ENCODE measurements at places on chromosomes 2 and 18.

GRCh38 chr18:53745224-53745967, 479.1 kb downstream of the MBD2 start:
- no peak for DNase-seq

DNA sequence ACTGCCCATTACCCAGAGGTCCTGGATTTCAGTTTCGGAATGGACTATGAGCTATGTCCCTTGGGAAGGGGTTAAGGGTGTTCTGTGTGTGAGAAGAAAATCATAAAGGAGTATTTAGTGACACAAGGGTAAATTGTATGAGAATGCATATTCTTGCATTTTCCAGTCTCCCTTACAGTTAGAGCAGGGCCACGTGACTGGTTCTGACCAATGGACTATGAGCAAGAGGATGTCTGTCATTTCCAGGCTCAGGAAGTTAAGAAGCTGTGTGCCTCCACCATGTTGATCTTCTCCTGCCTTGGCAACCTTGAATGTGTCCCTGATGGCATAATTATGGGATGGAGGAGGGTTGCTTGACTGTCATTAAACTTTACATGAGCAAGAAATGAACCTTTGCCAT, 94.9 kb downstream of the DHRS9 start:
- DNase-seq, result no peak

DNA sequence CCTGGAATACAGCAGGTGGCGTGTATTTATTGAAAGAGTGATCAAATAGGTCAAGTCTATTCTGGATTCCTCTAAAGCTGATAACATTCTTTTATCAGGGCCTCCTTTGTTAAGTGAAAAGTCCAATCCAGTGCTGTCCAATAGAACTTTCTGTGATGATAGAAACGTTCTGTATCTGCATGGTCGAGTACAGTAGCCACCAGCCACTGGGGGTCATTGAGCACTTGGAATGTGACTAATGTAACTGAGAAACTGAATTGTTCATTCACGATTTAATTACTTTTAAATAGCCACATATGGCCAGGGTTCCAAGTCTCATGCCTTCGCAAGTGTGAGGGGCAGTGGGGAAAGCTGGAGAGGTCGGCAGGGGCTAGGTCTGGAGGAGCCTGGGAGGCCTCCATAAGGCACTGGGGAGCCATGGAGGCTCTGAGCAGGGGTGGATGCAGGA, 20.5 kb downstream of the SH2D6 start:
- DNase-seq, result no peak

GRCh38 chr2:28415010-28415409, 22.4 kb downstream of the FOSL2 start:
- no peak for DNase-seq

GRCh38 chr2:219661197-219661954, 33.9 kb downstream of the SLC4A3 start:
- DNase-seq, result no peak

GRCh38 chr2:1907291-1907690, 163.0 kb upstream of the PXDN start:
- peak; percentile 51 for DNase-seq

DNA sequence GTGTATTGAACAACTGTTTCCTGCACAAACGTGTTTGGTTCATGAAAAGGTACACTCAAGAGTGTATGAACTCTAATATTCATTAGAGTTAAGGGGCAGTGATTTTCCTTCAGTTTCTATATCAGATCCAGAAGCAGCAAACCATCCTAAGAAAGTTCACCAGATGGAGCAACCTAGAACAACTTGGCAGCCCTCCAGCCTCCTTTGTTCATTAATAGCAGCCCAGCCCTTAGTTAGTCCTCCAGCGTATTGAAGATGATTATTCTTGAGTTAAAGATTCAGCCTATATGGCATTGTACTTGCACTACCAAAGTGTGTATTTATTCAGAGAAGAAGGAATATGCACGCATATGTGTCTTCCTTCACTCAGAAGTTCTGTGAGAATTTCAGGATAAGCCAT, 365.5 kb downstream of the SETBP1 start:
- no peak for DNase-seq

GRCh38 chr2:6986912-6987361, 69.7 kb downstream of the RNF144A start:
- DNase-seq, result no peak

- no peak for DNase-seq
These were observed 103.4 kb upstream of the HAAO start for GRCh38 chr2:42895791-42896135.

DNA sequence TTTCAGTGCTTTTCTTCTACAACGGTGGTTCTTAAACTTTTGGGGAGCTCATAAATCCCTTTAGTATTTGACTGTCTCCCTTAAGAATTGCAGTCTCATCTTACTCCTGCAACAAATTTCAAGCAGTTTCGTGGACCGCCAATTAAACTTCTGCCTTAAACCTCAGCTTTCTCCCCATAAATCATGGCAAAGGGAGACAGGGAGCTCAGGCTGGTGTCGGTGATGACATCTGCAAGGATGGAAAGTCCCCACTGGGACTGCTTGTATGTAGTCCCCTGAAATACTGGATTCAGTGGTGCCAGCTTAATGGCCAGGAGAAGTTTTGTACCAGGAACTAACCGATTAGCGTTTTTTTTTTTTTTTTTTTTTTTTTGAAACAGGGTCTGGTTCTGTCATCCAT, 148.7 kb upstream of the ITGA6 start:
- DNase-seq, result no peak

- no peak for DNase-seq
These were observed 21.7 kb upstream of the RAB10 start for GRCh38 chr2:26011990-26012856.

DNA sequence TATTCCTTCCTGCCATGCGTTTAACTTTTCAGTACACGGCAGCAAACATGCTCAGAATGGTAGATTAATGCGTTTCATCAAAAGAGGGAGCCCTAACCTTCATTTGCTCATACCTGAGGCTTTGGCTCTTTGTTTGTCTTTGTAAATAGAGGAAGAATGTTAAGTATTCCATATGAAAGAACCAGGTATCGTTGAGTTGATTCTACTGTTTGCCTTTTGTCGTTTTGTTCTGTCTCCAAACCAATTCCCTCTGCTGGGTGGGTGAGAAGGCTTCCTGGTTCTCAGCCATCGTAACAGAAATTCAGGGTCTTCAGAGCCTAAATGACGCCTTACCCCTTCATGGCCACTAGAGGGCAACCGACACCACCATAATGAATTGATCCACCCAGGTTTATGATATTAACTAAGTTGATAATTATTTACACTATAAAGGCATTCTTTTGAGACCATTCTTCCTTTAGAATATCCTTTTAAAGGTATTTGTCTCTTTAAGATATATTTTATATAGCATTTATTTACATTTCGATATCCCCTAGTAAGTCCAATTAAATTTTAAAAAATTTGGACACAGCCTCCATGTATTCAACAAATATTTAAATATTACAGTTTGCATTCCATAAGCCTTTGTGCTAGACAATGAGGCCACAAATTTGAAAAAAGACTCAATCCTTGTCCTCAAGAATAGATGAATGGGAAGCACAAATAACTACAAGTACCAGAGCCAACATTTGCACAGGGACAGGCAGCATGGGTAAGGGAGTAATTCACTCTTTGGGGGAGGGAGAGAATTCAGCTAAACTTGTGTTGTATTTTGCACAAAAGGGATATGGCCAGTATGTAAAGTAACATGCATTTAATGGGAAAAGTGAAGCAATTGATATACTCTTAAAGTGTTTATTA, 48.1 kb downstream of the TIMM21 start:
- peak; percentile 87 for DNase-seq

- no peak for DNase-seq
These were observed 9.1 kb downstream of the NCL start for GRCh38 chr2:231455222-231455621.

DNA sequence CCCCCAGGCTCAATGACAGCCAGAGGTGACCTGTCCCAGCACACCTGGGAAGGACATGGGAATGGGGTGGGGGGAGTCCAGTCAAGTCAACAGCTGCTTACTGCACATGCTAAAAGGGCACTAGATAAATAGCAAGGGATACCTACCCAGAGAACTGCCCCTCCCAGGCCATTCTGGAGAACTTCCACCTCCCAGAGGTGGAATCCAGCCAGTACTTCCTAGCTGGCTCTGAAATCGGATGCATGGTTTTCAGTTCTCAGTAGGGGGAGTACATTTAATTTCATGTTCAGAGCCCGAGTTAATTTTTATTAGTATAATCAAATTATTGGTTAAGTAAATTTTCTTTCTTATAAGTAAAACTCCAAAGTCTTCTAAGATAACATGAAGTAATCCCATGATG, 28.9 kb upstream of the ITGA6 start:
- DNase-seq, result no peak

Measured in SK-N-SH (cell line).